ENCODE measurements at places on chromosomes 2 and 18.

DNA sequence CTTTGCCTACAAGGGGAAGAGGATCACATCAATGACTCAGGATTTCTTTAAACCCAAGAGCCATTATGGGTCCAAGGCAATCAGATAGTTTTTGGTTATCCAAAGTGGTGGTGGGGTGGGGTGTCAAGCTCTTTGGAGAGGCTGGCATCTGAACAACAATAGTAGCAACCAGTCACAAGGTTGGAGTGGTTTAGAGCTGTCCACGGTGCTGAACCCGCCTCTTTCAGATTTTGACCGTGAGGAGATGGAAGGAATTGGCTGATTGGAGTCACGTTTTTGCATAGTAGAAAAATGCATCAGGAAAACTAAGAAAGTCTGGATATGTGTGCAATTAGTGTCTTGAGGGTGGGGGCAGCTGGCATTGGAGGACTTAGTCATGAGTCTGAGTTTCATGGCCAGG, 159.9 kb downstream of the LOXHD1 start:
- no peak for DNase-seq

- no peak for DNase-seq
These were observed 23.3 kb upstream of the FAM237A start for GRCh38 chr2:206619011-206619410.

DNA sequence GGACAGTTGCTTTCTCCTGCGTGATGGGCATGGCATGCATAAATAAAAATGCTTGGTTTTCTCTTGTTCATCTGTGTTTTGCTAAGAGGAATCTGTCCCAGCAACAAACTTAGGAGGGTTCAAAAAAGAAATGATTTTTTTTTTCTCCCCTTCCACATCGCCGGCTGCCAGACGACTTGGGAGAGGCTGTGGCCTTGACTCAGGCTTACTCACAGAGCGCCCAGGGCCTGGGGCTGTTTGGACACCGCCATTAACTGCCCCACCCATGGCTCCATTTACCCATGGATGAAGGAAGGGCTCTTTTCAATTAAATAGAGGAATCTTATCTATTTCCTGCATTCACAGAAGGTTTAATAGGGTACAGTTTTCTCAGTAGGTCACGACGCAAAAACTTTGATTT, 22.3 kb upstream of the SERPINB5 start:
- no peak for DNase-seq

GRCh38 chr2:238466243-238466756, 39.6 kb downstream of the ASB1 start:
- DNase-seq: no peak

Data from pons (tissue), 1 donor.